Upper lobe of right lung (tissue), 1 donor: ENCODE measurements at places on chromosomes 7 and 10.

GRCh38 chr10:125231116-125231812 lies 70.9 kb upstream of the CTBP2 start:
- H3K4me1 ChIP-seq = no peaks in the 10 kb centered on the region
- no peak for DNase-seq
- H3K27ac ChIP-seq = no peak overlapping the region
- H3K27me3 ChIP-seq = no peaks in the 10 kb centered on the region
- H3K4me3 ChIP-seq = no peak overlapping the region
- no peaks in the 10 kb centered on the region for H3K36me3 ChIP-seq

- no peaks in the 10 kb centered on the region for H3K27me3 ChIP-seq
- H3K4me3 ChIP-seq = no peak overlapping the region
- DNase-seq = peak; percentile 57
- no peak overlapping the region for H3K27ac ChIP-seq
- H3K36me3 ChIP-seq = no peaks in the 10 kb centered on the region
These were observed 69.3 kb downstream of the OAT start for GRCh38 chr10:124349231-124349995.

DNA sequence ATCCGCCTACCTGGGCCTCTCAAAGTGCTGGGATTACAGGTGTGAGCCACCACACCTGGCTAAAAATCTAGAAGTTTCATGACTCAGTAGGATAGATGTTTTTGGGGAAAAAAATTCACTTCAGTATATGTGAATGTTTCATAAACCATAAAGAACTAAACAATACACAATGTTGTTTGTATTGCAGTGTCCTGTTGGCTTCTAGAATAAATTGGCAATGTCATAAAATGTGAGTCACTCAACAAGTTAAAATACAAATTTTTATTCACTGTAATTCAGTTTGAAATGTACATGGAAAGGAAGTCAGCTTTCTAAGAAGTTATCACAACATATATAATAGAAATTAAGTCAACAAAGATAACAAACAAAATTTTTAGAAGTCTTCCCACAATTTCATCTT lies 16.5 kb downstream of the MRLN start:
- no peaks in the 10 kb centered on the region for H3K36me3 ChIP-seq
- DNase-seq = no peak
- H3K4me3 ChIP-seq = no peak overlapping the region
- no peaks in the 10 kb centered on the region for H3K27me3 ChIP-seq

DNA sequence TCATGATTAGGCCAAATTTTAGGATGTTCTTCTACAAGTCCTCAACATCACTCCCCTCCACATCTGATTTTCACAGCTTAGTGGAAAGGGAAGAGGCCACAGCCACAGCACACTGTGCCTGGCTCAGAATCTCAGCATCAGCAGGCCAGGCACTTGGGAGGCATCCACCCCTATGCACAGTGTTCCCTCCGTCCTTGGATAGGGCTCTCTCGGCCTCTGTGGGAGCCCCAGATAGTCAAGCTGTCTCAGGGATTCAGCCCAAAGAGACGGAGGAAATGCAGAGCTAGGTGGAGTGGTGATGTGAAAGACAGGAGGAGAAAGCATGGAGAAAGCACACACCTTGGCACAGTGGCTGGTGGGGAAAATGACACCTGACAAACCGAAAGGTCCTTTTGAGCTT lies 1.3 kb downstream of the RBP4 start:
- peaks cover 8% of the 10 kb centered on the region for H3K4me1 ChIP-seq
- no peak for DNase-seq
- H3K4me3 ChIP-seq = no peak overlapping the region
- H3K36me3 ChIP-seq = no peaks in the 10 kb centered on the region

- no peak overlapping the region for H3K27ac ChIP-seq
- DNase-seq = no peak
- peaks cover 34% of the 10 kb centered on the region for H3K4me1 ChIP-seq
These were observed 52.2 kb downstream of the STEAP1B start for GRCh38 chr7:22447762-22448161.

DNA sequence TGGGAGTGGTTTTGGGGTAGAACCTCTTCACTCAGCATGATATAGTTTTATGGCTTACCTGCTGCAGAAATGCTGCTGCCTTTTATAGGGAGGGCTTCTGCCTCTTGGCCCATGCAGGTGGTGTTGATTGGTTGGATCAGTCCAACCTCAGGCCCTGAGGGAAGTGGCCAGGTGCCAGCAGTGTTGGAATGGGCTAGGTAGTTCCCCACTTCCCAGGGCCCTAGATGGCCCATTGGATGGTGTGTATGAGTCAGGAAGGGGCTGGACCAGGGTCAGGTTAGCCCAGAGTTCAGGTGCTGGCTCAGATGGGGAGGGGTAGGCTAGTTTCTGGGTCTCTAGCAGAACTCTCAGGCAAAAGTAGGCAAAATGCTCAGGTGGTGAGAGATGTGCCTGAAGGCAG lies 455.5 kb downstream of the CCSER2 start:
- no peaks in the 10 kb centered on the region for H3K27me3 ChIP-seq
- no peak overlapping the region for H3K27ac ChIP-seq
- H3K4me3 ChIP-seq = no peak overlapping the region
- no peaks in the 10 kb centered on the region for H3K4me1 ChIP-seq
- DNase-seq = no peak
- H3K36me3 ChIP-seq = no peaks in the 10 kb centered on the region

- peaks cover 9% of the 10 kb centered on the region for H3K36me3 ChIP-seq
- DNase-seq = no peak
- peak overlapping the region; percentile 72 for H3K27ac ChIP-seq
- H3K27me3 ChIP-seq = no peaks in the 10 kb centered on the region
These were observed 39.5 kb downstream of the NT5C2 start for GRCh38 chr10:103153302-103154197.

DNA sequence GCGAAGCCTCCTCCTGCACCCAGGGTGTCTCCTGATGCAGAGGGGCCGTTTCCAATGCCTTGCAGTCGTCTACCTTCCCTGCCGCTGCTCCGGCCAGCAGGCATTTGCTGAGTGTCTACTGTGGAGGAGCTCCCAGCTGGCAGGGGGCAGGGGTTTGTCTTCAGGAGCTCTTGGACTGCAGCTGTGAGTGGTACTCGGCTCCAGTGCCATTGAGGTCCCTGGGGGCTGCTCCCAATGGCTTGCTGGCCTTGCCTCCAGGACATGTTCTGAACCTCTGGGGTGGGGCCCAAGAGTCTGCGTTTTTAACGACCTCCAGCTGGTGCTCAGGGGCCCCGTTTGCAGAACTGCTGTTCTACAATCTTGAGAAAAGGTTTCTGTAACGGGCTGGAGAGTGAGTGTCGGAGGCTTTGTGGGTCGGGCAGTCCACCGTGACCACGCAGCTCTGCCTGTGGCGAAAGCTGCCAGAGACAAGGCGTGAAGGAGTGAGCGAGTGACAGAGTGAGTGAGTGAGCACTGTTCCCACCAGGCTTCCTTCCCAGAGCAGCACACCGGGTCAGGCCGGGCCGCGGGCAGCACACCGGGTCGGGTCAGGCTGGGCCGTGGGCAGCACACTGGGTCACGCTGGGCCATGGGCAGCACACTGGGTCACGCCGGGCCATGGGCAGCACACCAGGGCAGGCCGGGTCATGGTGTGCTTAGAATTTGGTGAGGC lies 520.2 kb downstream of the PTPRN2 start:
- no peaks in the 10 kb centered on the region for H3K4me1 ChIP-seq
- no peak overlapping the region for H3K4me3 ChIP-seq

DNA sequence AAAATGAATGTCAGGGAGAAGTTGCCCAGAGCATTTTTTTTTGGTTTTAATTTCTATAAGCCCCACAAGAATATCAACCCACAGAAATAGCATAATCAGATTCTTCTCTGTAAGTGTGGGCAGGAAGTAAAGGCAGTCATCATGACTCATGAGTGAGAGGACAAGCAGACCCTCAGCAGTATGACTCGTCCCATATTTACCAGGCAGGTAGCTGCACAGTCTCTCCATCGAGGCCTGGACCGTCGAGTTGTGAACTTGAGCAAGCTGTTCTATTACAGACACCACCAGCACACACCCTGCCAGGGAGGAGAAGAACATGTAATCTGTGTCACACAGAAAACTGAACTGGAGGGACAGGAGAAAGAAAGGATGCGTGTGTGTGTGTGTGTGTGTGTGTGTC lies 37.8 kb downstream of the AOAH start:
- H3K27me3 ChIP-seq = no peaks in the 10 kb centered on the region
- no peak for DNase-seq
- no peaks in the 10 kb centered on the region for H3K36me3 ChIP-seq
- no peaks in the 10 kb centered on the region for H3K4me1 ChIP-seq
- no peak overlapping the region for H3K27ac ChIP-seq

DNA sequence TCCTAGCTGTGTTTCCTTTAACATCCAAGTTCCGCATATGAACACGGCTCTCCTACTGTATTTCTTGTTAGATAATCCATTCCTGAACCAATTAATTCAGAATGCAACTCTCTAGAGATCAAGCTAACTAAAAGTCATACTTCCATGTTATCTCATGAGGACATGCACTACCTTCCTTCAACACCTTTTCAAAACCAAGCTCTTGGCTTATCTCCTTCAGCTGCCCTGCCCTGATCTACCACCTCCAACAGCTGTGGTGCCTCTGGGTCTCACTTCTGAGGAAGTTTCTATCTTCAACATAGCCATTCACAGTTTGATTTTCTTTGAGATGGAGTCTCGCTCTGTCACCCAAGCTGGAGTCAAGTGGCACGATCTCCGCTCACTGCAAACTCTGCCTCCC lies 109.5 kb downstream of the IDE start:
- peaks cover 90% of the 10 kb centered on the region for H3K36me3 ChIP-seq
- no peaks in the 10 kb centered on the region for H3K4me1 ChIP-seq
- no peak overlapping the region for H3K27ac ChIP-seq
- no peaks in the 10 kb centered on the region for H3K27me3 ChIP-seq
- no peak overlapping the region for H3K4me3 ChIP-seq

DNA sequence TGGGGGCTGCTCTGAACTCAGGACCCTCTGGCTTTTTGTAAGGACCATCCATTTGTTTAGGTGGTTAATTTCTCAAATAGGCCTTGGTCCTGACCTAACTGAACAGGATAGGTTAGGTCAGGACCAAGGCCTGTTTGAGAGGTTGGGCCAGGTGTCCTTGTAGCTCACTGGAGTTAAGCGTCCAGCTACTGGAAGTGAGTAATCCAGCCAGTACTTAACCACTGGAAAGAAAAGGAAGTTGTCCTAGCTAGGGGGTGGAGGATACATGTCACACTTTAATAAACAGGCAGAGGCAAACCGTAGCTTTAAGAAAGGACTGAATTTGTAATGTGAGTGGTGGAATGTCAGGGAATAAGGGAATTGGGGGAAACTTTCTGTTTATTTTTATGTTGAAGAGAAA lies 96.0 kb downstream of the GPR85 start:
- H3K4me3 ChIP-seq = no peak overlapping the region
- H3K27ac ChIP-seq = no peak overlapping the region
- DNase-seq = no peak
- no peaks in the 10 kb centered on the region for H3K4me1 ChIP-seq

DNA sequence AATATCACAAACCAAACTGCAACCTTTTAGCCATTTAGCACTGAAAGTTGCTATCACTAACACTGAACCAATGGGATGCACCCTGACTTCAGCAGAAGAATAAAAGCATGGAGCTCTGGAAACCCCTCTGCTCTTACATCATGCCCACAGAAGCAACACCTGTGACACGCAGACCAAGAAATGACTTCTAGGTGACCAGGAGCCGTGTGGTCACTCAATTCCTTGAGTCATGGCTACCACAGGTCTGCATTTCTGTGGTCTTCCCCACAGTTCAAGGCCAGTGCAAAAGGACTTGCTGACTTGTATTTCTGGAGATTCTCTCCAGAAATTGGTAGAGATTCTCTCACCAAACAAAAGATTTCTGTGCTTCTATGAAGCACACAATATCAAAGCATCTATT lies 38.3 kb downstream of the NRCAM start:
- H3K4me3 ChIP-seq = no peak overlapping the region
- H3K4me1 ChIP-seq = no peaks in the 10 kb centered on the region
- H3K27ac ChIP-seq = no peak overlapping the region
- H3K36me3 ChIP-seq = no peaks in the 10 kb centered on the region
- no peaks in the 10 kb centered on the region for H3K27me3 ChIP-seq

- H3K27ac ChIP-seq = no peak overlapping the region
- H3K36me3 ChIP-seq = no peaks in the 10 kb centered on the region
- no peak overlapping the region for H3K4me3 ChIP-seq
- no peak for DNase-seq
- no peaks in the 10 kb centered on the region for H3K4me1 ChIP-seq
These were observed 35.7 kb downstream of the LHPP start for GRCh38 chr10:124497196-124497881.

DNA sequence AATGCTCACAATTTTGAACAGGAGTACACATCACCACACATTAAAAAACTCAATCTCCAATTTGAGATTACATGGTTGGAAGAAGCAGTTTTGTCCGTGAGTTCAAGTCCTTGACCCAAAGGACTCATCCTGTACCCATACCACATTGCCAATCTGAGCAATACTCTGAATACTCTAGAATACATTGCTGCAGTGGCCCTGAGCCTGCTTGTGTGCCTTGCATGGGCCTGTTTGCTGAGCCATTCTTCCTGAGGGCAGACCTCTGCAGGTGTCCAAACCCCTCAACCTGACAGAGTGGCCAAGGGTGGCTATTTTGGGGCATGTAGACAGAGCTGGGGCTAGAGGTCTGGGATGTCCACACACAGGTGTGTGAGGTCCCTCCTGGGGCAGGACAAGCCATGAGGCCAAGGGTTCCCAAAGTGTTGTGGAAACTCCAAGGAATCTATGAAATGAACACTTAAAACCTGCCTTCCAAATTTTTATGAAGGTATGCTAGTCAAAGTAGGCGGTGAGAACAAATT lies 15.5 kb downstream of the AGMO start:
- no peak overlapping the region for H3K27ac ChIP-seq
- DNase-seq = no peak
- H3K4me3 ChIP-seq = no peak overlapping the region

DNA sequence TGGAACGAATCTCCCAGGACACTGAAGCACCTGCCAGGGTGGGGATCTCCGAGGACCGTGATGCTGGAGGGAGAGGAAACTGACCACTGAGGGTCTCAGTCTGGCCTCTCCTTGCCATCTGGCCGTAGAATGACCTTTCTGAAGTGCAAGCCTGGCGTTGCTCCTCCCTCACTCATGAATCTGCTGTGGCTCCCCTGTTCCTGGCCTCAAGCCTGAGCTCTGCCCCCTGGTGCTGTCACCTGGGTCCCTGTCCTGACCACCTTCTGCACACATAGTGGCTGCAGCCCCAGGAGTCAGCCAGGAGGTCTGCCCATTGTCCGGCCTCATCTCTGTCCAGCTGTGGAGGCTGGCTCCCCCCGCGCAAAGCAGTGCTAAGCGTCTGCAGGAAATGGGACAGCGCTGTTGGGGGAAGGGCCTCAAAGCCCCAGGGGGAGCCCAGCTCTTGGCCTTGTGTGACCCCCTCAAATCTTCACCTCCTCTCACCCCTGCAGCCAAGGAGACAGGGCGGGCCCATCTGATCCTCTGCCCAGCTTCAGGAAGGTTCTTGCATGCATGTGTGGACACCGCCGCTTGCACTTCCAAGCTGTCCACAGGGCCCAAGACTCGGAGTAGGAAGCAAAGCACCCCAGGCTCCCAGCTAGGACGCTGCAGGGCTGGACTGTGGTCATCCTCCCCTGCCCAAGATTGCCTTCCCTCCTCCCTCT lies 65.7 kb downstream of the MYL10 start:
- H3K4me3 ChIP-seq = no peak overlapping the region
- H3K4me1 ChIP-seq = no peaks in the 10 kb centered on the region
- H3K27me3 ChIP-seq = no peaks in the 10 kb centered on the region
- no peaks in the 10 kb centered on the region for H3K36me3 ChIP-seq
- peak; percentile 50 for DNase-seq

GRCh38 chr7:129159539-129159938 lies 15.0 kb downstream of the TSPAN33 start:
- no peak for DNase-seq
- no peaks in the 10 kb centered on the region for H3K36me3 ChIP-seq
- H3K27ac ChIP-seq = no peak overlapping the region
- peaks cover 28% of the 10 kb centered on the region for H3K27me3 ChIP-seq
- H3K4me1 ChIP-seq = no peaks in the 10 kb centered on the region
